Foreskin keratinocyte (primary cell): ENCODE measurements at places on chromosomes 12 and 14. TPM values are rescaled to one million over a fixed set of nuclear protein-coding genes. Genes with fewer than 3 reads are reported as not detected.

- DNase-seq: no peak
Measured at GRCh38 chr14:60058087-60058486, 33.6 kb upstream of the PCNX4 start.

DNA sequence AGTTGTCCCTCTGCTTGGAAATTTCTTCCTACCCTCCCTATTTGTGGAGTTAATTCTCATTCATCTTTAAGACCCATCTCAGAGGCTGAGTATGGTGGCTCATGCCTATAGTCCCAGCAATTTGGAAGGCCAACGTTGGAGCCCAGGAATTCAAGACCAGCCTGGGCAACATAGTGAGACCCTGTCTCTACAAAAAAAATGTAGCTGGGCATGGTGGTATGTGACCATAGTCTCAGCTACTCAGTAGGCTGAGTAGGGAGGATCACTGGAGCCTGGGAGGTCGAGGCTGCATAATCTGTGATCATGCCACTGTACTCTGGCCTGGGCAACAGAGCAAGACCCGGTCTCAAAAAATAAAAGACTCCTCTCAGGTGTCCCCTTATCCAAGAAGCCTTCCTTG lies 125.1 kb downstream of the SUDS3 start:
- no peak for DNase-seq

FGD4 gene
- polyA plus RNA-seq: 1.4 and 1.7 TPM in 2 replicates

DNA sequence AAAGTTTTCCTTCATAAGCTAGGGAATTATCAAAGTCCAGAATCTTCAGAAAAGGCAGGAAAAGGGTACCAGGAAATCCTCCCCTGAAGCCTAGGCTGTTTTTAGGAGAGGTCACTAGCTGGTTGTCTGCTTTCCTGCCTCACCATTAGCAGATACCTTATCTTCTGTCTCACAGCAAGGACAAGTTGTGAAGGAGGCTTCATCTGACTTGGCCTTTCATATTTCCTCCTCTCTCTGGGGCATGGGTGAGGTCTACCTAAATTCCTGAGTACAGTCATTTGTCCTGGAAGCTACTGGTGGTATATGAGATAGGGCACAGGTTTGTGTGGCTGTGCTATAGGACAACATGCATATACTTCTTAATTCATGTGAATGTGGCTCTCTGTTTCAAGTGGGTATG lies 2.3 kb downstream of the FOXJ2 start:
- DNase-seq: no peak

DNA sequence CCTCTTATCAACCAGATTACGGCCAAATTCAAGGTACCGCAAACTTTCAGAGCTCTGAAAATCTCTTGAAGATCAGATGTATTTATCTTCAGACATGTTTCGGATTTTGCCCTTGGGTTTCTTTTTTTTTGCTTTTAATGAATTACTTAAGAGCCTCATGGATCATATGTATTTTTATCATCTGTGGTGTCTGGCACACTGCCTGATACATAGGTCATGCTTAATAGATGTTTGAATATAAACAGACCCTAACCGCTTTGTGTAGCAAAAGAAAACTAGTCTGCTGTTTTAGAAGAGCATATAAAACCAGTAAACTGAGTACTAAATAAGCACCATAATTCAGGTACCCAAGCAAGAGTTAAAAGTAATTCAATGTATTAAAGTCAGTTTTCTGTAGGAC lies 20.1 kb upstream of the TBK1 start:
- DNase-seq: no peak

KLRG1 gene
- 0.15 and 0.32 TPM in 2 replicates for polyA plus RNA-seq

- no peak for DNase-seq
Measured at GRCh38 chr12:122312926-122313325, 46.6 kb upstream of the VPS33A start.

- no peak for DNase-seq
Measured at GRCh38 chr14:75418850-75419768, 8.7 kb upstream of the JDP2 start.

- DNase-seq: no peak
Measured at GRCh38 chr14:78335531-78335930, 165.4 kb downstream of the NRXN3 start.

GRCh38 chr14:68098834-68099233 lies 279.3 kb downstream of the RAD51B start:
- no peak for DNase-seq

ANKRD33 gene
- not detected in 2 replicates for polyA plus RNA-seq

TBX3 gene
- 10.3 and 11.9 TPM in 2 replicates for polyA plus RNA-seq

DNA sequence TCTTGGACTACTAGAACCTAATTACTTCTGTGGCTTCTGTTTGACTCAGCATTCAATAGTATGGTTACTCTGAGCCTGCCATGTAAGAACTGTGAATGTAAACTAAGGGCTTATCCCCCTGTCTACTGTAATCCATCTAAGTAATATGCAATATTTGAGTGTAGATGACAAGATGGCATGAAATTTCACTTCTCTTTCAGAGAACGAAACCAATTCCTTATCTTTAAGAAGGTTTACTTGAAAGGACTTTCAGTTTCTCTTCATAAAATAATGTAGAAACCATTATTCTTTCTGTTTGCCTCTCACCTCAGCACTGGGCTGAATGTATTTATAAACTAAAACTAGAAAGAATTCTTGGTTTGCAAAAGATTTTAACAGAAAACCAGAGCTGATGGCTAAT lies 60.4 kb upstream of the ARID2 start:
- DNase-seq: no peak

DNA sequence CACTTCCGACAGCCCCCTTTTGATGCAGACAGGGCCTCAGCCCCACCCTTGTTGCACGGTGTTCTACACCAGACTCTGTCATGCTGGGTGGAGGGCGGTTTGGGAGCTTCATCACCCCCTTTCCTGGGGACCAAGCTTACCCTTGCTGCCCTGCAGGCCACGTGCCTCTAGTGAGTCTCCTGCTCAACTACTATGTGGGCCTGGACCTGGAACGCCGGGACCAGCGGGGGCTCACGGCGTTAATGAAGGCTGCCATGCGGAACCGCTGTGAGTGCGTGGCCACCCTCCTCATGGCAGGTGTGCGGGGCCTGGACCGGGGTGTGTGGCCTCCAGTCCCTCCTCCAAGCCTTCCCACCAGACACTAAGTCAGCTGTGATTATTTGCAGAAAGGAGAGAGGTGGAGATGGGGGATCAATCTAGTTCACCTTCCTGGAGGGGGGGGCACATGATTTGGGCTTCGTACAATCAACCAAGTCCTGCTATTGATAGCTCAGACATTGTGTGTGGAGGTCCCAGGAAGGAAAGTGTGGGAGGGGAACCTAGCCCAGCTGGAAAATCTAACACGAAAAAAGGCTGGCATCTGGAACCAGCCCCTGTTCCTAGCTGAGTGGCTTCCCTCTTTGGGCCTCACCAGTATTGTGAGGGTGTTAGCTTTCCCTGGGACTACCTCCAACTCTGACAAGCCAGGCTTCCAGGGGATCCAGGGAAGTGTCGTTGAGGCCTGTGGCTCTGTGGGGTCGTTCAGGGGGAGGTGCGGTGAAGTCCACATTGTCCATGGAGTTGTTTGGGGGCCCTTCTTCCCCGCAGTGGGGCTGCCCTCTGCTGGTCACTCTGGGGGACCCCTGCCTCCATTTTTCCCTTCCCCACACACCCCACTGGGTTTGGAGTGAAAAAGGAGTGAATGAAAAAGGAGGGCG lies 1.6 kb downstream of the ANKRD33 start:
- no peak for DNase-seq
